ENCODE measurements at places on chromosomes 11 and 22.

GRCh38 chr11:134845474-134846327, 433.7 kb upstream of the B3GAT1 start:
- DNase-seq, result no peak
- H3K27me3 ChIP-seq, result peaks cover 72% of the 10 kb centered on the region
- no peak overlapping the region for H3K27ac ChIP-seq
- no peaks in the 10 kb centered on the region for H3K4me1 ChIP-seq

- H3K36me3 ChIP-seq, result peaks cover 3% of the 10 kb centered on the region
- no peak for DNase-seq
Observed at GRCh38 chr22:22888571-22889353, 1.1 kb downstream of the IGLL5 start.

DNA sequence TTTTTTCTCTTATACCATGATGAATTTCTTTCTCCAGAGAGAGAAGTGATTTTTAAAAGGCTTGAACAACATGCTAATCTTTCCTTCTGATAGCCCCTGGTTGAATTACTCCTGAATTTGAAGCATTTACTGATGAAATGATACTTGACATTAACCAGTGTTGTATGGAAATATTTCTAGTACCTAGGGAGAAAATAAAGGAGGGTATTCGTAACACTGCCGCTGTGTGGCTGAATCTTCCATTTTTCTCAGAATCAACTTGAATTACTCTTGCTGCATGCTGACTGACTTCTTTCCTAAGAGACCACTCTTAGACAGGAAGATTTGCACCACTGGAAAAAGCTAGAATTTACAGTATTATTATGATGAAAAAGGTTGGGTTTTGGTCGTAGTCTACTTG, 118.3 kb downstream of the FAT3 start:
- H3K27ac ChIP-seq, result no peak overlapping the region
- DNase-seq, result no peak
- no peaks in the 10 kb centered on the region for H3K27me3 ChIP-seq

GRCh38 chr11:72511393-72512047, 77.2 kb upstream of the CLPB start:
- DNase-seq, result no peak
- H3K4me3 ChIP-seq, result no peak overlapping the region
- H3K4me1 ChIP-seq, result peaks cover 4% of the 10 kb centered on the region
- peaks cover under 1% of the 10 kb centered on the region for H3K27me3 ChIP-seq

- peaks cover 33% of the 10 kb centered on the region for H3K4me1 ChIP-seq
- H3K4me3 ChIP-seq, result peak overlapping the region; percentile 91
- H3K36me3 ChIP-seq, result no peaks in the 10 kb centered on the region
- H3K27me3 ChIP-seq, result peaks cover 4% of the 10 kb centered on the region
Observed at GRCh38 chr11:61828629-61829407, 718 bp downstream of the FADS2 start.

GRCh38 chr22:42699976-42700352, 20.7 kb downstream of the A4GALT start:
- no peaks in the 10 kb centered on the region for H3K4me1 ChIP-seq
- H3K27ac ChIP-seq, result no peak overlapping the region
- DNase-seq, result no peak
- no peak overlapping the region for H3K4me3 ChIP-seq

DNA sequence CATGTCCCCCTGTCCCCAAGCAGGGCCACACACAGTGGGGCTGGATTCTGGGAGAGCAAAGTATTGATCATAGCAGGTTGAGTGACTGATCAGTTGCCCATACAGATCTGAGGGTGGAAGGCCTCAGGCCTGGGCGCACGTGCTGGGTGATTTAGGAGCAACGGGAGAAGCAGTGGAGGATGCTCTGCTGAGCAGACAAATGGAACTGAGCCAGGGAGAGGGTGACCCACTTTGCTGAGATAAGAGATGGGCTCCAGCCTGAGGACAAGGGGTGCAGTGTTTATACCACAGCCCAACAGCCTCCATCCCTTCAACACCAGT, 15.0 kb downstream of the GNAZ start:
- H3K4me1 ChIP-seq, result peaks cover 7% of the 10 kb centered on the region
- peaks cover 10% of the 10 kb centered on the region for H3K27me3 ChIP-seq
- no peak overlapping the region for H3K4me3 ChIP-seq
- DNase-seq, result no peak
- H3K27ac ChIP-seq, result no peak overlapping the region

- no peak overlapping the region for H3K4me3 ChIP-seq
- no peak for DNase-seq
- no peaks in the 10 kb centered on the region for H3K4me1 ChIP-seq
- H3K27me3 ChIP-seq, result no peaks in the 10 kb centered on the region
Observed at GRCh38 chr11:85875505-85875904, 20.3 kb downstream of the CCDC83 start.

- no peak for DNase-seq
- H3K27me3 ChIP-seq, result no peaks in the 10 kb centered on the region
- no peaks in the 10 kb centered on the region for H3K4me1 ChIP-seq
Observed at GRCh38 chr11:20511982-20512381, 87.4 kb upstream of the SLC6A5 start.

- DNase-seq, result no peak
- H3K27me3 ChIP-seq, result peaks cover 60% of the 10 kb centered on the region
- no peaks in the 10 kb centered on the region for H3K4me1 ChIP-seq
- H3K4me3 ChIP-seq, result no peak overlapping the region
- peak overlapping the region; percentile 13 for H3K27ac ChIP-seq
Observed at GRCh38 chr22:22200569-22201184, 43.9 kb upstream of the VPREB1 start.

DNA sequence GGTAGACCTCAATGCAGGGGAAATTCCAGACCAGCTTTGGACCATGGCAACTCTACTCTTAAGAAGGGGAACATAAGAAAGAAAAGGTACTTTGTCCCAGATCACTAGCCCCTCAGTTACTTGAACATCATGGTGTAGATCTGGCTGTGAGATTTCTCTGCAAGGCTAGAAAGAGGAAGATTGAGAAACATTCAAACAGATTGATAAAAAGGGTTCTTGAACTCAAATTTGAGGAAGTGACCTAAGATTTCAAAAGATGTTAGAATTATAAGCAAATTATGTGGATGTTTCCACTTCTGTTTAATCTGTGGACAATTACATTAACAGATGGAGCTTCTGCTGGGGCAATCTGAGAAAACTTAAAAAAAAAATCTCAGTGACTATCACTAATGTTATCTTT, 21.8 kb upstream of the UPB1 start:
- no peaks in the 10 kb centered on the region for H3K36me3 ChIP-seq
- no peaks in the 10 kb centered on the region for H3K27me3 ChIP-seq

- H3K27ac ChIP-seq, result peak within 1 kb of the TSS; percentile 66
- H3K4me3 ChIP-seq, result peak within 1 kb of the TSS; percentile 90
- H3K4me1 ChIP-seq, result peaks cover 8% of the 10 kb centered on the region
Observed at GRCh38 chr11:9663699-9664275, at the start of gene SWAP70. TSS of gene SWAP70 (plus strand) at chr11:9664077. CDS start at chr11:9664180, 103 bp downstream.

GRCh38 chr22:24878969-24879368, 67.5 kb downstream of the LHFPL7 start:
- no peak overlapping the region for H3K4me3 ChIP-seq
- DNase-seq, result no peak
- no peaks in the 10 kb centered on the region for H3K4me1 ChIP-seq
- H3K27ac ChIP-seq, result no peak overlapping the region
- H3K27me3 ChIP-seq, result no peaks in the 10 kb centered on the region

DNA sequence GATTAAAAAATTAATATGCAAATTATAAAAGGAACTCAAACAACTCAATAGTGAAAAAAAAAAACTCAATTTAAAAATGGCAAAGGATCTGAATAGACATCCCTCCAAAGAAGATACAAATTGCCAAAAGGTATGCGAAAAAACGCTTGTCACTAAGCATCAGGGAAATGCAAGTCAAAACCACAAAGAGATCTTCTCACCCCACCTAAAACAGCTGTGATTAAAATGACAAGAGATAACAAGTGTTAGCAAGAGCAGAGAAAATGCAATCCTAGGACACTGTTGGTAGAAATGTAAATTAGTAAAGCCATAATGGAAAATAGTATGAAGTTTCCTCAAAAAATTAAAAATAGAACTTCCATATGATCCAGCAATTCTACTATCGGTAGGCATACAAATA, 166.3 kb upstream of the ZC3H12C start:
- no peak for DNase-seq
- no peak overlapping the region for H3K27ac ChIP-seq
- no peaks in the 10 kb centered on the region for H3K27me3 ChIP-seq
- no peak overlapping the region for H3K4me3 ChIP-seq

GRCh38 chr22:30562366-30562765, 12.1 kb downstream of the GAL3ST1 start:
- no peak for DNase-seq
- no peak overlapping the region for H3K27ac ChIP-seq
- no peaks in the 10 kb centered on the region for H3K36me3 ChIP-seq
- no peak overlapping the region for H3K4me3 ChIP-seq

- no peaks in the 10 kb centered on the region for H3K36me3 ChIP-seq
- no peaks in the 10 kb centered on the region for H3K4me1 ChIP-seq
- DNase-seq, result no peak
Observed at GRCh38 chr11:96960926-96961325, 571.1 kb downstream of the JRKL start.

DNA sequence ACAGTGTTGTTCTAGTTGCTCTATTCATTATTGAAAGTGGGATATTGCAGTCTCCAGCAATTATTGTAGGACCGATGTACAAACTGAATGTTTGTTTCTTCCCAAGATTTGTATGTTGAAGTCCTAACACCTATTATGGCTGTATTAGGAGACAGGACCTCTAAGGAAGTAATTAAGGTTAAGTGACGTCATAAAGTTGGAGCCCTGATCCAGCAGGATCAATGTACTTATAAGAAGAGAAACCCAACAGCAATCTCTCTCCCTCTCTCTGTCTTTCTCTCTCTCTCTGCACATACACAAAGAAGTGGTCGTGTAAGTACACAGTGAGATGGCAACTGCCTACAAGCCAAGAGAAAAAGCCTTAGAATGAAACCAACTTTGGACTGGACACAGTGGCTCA, 16.1 kb upstream of the SLC35C1 start:
- H3K27me3 ChIP-seq, result peaks cover 60% of the 10 kb centered on the region
- no peak for DNase-seq
- no peak overlapping the region for H3K27ac ChIP-seq

- peaks cover 9% of the 10 kb centered on the region for H3K27me3 ChIP-seq
- DNase-seq, result peak; percentile 20
- H3K4me3 ChIP-seq, result peak overlapping the region; percentile 16
- H3K36me3 ChIP-seq, result no peaks in the 10 kb centered on the region
- H3K27ac ChIP-seq, result peak overlapping the region; percentile 87
Observed at GRCh38 chr11:11155962-11156815, 196.9 kb downstream of the CSNK2A3 start.

- H3K36me3 ChIP-seq, result no peaks in the 10 kb centered on the region
- H3K4me1 ChIP-seq, result no peaks in the 10 kb centered on the region
- no peak overlapping the region for H3K4me3 ChIP-seq
- peaks cover 19% of the 10 kb centered on the region for H3K27me3 ChIP-seq
Observed at GRCh38 chr11:107988397-107989158, 20.1 kb upstream of the CUL5 start.

- no peaks in the 10 kb centered on the region for H3K36me3 ChIP-seq
- H3K4me3 ChIP-seq, result no peak overlapping the region
- peaks cover 20% of the 10 kb centered on the region for H3K27me3 ChIP-seq
- H3K27ac ChIP-seq, result no peak overlapping the region
- H3K4me1 ChIP-seq, result no peaks in the 10 kb centered on the region
- DNase-seq, result no peak
Observed at GRCh38 chr11:111098091-111098490, 147.4 kb upstream of the POU2AF2 start.

DNA sequence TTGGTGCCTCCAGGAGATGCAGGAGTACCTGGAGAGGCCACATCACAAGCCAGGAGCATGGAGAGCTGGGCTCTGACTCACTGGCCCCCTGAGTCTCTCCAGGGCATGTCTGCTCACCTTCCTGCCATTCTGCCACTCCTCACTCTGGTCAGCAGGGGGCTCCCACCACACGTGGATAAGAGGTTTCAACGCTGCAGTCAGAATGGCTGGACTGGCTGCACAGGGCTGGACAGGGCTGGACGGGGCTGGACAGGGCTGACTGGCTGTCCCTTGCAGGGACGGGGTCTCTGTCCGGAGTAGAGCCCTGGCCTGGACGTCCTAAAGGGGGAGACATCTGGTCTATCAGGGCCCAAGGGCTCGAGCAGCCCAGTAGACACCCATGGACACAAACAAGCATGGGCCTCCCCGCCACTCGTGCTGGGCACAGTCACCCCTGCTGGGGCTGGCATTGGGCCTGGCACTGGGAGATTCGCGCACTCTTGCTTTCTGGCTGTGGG, 34.6 kb downstream of the CYTH4 start:
- no peak overlapping the region for H3K4me3 ChIP-seq
- peaks cover 36% of the 10 kb centered on the region for H3K4me1 ChIP-seq
- no peaks in the 10 kb centered on the region for H3K27me3 ChIP-seq
- peak; percentile 68 for DNase-seq

DNA sequence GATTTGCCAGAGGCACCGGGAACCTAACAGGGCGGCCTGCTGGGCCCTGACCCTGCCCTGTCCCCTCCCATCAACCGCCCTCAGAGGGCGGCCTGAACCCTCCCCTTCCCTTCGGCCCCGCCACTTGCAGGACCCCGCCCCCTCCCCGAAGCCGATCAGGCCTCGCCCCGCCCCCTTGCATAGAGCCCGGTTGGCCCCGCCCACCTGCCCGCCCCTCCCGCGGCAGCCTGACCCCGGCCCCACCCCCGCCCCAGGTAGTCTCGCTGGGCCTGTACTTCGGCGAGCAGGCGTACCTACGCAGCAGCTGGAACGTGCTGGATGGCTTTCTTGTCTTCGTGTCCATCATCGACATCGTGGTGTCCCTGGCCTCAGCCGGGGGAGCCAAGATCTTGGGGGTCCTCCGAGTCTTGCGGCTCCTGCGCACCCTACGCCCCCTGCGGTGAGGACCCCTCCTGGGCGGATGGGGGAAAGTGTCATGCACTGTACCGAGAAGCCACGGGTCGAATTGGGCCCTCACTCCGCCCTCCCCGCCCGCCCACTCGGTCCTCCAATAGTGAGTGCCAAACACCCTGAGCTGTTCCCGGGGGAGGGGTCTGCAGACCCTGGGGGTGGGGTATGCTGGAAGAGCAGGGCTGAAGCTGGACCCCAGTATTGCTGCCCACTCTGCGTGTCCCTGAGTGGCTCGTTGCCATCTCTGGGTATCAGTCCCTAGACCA, 94.1 kb downstream of the CACNA1I start:
- H3K27ac ChIP-seq, result no peak overlapping the region
- H3K36me3 ChIP-seq, result peaks cover 15% of the 10 kb centered on the region
- DNase-seq, result no peak
- peaks cover 47% of the 10 kb centered on the region for H3K27me3 ChIP-seq
- no peak overlapping the region for H3K4me3 ChIP-seq

- H3K27me3 ChIP-seq, result peaks cover 19% of the 10 kb centered on the region
- H3K27ac ChIP-seq, result no peak overlapping the region
- H3K4me3 ChIP-seq, result no peak overlapping the region
- H3K36me3 ChIP-seq, result no peaks in the 10 kb centered on the region
- DNase-seq, result no peak
Observed at GRCh38 chr11:60264644-60265043, 15.8 kb upstream of the MS4A4A start.
